ENCODE measurements at places on chromosomes 3 and 15.

DNA sequence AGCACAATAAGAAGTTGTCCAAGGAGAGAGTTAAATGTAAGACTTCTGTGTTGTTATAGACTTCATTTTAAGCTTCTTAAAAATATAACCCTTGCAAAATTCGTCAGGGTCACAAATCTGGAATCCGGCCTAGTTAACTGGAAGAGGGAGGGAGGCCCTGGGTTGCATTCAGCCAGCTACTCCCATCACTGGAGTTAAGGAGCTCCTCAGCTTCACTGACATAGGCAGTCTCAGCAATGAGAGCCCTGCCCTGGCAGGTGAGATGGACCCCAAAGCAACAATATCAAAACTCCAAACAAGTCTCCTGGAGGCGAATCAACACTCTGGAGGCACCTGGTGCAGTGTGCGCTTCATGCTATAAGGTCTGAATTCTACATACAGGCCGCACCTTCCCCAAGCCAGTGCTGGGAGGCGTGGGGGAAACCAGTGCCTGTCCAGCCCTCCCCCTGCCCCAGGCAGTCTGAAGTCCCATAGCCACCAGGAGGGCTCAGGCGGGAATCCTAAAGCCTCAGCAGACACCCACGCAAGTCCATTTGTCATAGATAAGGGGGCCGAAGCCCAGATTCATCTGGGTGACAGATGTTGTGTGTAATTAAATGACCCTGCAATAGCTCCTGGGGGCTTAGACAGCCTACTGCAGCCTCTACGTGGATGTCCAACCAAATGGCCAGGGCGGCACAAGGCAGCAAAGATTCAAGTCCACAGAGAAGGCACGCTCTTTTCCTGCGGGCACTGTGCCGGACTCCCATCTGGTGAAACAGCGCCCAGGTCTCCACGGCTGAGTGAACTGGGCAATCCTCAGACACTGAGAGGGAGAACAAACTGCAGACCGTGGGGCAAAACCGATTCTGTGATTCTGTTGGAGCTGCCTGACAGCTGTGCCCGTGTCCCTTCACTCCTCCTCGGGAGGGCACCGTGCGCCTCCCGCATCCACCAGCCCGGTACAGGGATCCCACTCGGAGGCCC lies 64.9 kb downstream of the ATP10A start:
- DNase-seq, result no peak

GRCh38 chr3:20103731-20104130 lies 63.5 kb downstream of the KAT2B start:
- DNase-seq, result no peak

GRCh38 chr3:19030522-19030839 lies 117.8 kb upstream of the KCNH8 start:
- DNase-seq, result no peak

DNA sequence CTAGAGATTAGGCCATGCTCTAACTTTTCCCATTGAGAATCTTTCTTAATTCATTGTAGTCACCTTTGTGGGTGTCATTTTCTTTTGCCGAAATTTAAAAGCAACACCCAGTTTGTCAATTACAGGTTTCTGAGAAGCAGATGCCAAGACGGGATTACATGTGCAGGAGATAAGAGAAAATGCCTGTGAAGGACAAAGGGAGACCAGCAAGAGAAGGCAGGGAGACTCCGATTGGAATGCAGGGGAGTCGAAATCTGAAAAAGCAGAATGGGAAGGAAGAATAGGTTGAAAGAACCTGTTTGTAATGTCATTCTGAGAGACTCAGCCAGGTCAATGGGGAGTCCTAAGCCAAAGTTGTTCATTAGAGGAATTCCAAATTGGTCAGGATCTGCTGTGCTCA lies 3.6 kb upstream of the DPH6 start:
- no peak for DNase-seq

DNA sequence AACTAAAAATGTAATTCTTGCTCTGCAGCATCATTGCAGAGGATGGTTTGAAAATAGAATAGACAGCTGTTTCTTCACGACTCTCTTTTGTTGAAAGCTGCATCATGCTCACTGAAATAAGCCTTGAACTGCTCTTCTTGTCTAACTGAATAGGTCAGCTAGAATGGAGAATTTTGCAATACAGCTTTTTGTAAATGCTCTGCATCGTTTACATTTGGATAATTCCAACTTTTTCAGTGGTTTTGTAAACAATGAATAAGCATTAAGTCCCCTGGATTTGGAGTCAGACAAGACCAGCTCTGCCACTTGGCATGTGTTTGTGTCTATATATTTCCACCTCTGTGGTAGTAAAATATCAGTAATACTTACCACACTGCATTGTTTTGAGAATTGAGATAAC lies 95.2 kb downstream of the PLSCR2 start:
- DNase-seq, result peak; percentile 53

DNA sequence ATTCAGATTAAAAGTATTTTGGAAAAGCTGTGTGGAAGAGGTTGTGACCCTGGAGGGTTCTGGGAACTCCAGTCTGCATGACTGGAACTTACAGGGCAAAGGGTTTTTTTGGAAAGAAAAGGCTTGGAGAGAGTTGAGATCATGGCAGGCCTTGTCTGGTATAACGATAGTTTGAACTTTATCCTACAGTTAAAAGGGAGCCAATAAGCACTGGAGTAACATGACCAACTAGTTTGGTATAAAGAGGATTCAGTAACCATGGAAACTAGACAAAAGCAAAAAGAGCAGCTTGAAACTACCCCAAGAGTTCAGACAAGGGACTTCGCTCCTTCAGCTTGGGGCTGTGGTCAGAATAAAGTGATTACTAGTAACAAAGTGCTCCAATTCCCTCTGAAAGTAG lies 151.2 kb upstream of the TMCO5A start:
- no peak for DNase-seq

DNA sequence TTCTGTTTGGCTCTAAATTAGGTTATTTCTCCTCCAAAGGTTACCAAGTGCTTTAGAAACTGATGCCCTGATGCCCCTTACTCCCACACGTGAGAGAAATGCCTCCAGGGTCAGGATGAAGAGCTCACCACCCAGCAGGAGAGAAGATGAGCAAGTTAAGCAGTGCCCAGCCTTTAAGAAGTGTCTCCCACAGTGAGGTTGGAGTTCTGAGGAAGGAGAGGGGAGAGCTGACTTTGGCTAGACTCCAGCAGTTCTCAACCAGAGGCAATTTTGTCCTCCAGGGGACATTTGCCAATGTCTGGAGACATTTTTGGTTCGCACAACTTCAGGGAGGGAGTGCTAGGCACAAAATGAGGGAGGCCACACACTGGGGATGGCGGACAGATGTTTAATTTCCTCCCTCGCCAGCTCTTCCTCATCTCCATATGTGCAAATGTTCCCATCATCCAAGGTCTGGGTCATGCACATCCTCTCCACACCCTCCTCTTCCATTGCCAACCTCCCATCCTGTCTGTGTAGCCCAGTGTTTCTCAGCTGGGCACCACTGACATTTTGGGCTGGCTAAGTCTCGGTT lies 50.6 kb upstream of the SLC7A14 start:
- DNase-seq, result no peak

DNA sequence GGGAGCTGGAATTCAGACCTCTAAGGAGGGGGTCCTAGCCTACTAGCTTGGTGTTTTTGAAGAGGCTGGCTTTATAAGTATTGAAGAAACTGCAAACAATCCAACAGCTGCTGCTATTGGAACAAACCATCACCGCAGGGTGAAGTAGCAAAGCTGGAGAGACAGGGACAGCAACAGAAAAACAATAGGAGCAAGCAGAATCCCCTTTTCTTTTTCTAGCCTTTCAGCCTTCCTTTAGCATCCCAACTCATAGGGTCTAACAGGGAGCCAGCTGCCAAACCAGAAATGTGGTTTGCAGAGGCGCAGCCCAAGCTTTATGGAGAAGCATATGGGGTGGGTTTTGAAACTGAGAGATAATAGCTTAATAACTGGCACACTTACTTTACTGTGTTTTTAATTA lies 106.2 kb upstream of the CHMP2B start:
- DNase-seq, result no peak

DNA sequence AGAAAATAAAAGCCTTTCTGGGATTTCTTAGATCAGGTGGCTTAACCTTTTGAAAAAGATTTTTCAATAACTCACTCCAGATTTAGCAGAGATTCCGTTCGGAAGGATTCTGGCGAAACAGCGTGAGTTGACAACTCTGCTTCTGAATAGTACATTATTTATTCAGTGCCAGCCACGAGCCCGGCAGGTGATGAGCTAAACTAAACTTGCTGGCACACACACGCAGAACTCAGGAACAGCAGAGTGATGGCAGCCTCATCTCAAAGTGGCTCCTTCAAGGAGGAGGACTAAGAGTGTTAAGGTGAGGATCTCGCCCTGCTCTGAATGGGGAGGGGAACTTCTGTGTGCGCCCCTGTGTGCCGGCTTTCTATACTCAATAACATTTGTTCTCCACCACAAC lies 114.3 kb downstream of the FAM43A start:
- DNase-seq, result no peak

DNA sequence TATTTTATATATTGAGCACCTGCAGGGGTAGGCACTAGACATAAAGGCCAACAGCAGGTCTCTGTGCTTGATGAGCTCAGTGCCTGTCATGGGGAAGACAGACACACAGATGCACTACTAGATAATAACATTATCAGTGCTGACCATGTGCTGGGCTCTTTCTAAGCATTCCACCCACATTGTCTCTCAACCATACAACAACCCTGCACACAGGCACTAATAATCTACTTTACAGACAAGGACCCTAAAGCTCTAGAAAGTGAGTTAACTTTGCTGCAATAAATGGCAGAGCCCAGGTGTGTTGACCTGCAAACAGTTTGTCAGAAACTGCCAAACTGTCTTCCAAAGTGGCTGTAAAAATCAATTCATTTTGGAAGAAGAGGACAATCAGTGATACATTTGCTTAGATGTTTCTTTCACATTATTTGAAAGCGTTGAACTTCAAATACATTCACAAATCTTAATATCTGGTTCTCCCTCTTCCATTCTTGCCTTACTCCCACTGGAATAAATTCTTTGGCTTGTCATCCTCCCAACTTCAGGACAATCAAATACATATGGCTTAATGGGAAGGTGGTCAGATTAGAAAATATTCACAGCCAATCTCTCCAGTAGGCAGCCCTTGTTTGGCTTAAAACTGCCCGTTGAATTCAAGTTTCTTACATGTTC lies 11.0 kb upstream of the PP2D1 start:
- DNase-seq, result no peak

GRCh38 chr3:120682095-120682681 lies at the start of gene HGD:
Gene HGD (minus strand): TSS chr3:120682239. CDS start chr3:120682111, 128 bp downstream.
- DNase-seq, result no peak

GRCh38 chr3:128112357-128112968 lies 11.1 kb downstream of the RUVBL1 start:
- DNase-seq, result peak; percentile 94

DNA sequence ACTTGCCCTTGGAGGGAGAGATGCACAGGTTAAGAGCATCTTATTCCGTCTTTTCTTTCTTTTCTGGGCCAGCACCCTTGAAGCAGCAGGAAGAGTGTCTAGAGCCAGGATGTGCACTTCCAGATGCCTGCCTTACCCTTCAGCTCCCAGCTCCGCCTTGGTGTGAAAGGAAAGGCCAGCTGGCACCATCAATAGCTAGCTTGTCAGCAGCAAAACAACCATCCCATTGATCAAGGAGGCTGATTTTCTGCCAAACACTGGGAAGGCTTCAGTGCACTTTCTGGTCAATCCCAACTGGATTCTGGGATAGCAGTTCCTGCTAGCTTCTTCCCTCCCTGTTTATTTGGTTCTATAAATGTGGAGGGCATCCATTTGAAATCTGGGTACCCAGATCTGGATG lies 110.9 kb upstream of the GALNT15 start:
- no peak for DNase-seq

DNA sequence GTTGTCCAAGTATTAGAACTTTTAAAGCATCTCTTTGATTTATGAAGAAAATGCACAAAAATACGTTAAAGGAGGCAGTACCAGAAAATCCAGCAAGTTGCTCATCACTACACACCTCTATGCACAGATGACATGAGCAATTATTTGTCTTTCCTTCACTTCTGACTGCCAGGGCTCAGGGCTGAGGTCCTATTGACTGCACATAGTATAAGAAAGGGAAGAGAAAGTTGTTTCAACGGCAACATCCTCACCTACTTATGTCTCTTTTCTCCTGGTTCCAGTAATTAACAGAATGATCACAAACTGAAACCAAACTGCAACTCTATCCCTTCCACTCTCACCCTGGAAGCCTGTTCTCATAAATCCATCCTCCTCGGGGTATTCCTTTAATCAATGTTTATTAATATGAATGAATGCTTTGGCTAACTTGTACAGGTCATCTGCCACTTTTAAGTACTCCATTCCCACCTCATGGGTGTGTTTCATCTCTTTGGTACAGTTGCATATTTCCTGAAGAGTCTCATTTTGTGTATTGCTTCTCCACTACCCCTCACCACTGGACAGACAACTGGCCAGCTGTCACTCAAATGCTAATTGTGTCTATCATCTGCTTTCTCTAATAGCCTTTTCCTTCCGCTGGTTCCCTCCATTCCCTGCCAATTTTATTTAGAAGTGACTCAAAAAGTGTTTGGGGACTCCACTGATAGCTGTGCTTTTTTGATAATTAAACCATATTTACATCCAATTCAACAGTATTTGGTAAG lies 34.5 kb downstream of the RAB27A start:
- DNase-seq, result no peak

GRCh38 chr3:179713643-179714090 lies 60.8 kb downstream of the USP13 start:
- DNase-seq, result peak; percentile 81

GRCh38 chr3:184679056-184679816 lies 32.6 kb downstream of the MAGEF1 start:
- no peak for DNase-seq

DNA sequence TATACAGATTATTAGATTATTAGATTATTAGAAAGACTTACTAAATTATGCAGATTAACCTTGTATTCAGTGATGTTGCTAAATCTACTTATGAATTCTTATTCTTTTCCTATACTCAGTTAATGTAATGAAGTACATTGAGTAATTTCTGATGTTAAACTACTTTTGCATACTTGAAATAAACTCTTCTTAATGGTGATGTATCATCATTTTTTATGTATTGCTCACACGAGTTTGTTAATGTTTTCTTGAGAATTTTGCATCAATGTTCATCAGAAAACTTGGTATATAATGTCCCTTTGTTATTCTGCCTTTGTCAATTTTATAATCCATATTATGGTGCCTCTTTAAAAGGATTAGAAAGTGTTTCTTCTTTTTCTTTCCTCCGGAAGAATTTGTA lies 163.2 kb upstream of the COL8A1 start:
- peak; percentile 76 for DNase-seq

DNA sequence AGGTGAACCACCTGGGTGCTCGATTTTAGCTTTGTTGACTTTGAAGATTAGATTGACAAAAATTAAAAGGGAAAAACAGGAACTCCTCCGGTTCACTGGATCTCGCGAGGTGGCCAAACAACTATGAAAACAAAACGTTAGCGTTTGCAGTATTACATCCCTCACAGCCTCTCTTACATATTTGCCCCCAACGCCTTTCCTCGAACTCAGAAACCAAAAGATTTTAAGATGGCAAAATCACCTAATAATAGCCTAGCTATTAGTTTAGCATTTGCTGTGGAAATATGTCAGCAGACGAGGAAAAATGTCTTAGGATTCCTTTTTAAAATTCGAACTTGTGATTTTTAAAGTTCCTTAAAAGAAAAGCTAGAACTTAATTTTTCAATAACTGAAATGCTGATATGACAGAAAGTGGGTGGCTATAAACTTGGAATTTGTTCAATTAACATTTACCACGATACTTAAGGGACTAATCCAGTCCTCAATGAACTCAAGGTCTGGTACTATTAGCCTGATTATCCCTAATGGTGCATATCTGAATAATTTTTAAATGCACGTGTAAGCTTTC lies 491 bp upstream of the SENP7 start:
- DNase-seq, result peak; percentile 64
